Activated T-helper 1 cell treated with anti-CD3 and anti-CD28 coated beads, Interleukin-12 subunit alpha, Interleukin-12 subunit beta, Interleukin-2, Interleukin-4 antibody, amounts not matched to agents 30 ng/mL and 10 ng/mL and 1 ng/mL, durations not matched to agents 14 hours and 24 hours and 36 hours (primary cell): ENCODE measurements at places on chromosomes 12 and 14.

GRCh38 chr12:116771651-116772050 is 33.5 kb downstream of the RNFT2 start:
- no peak for DNase-seq

GRCh38 chr14:34087571-34087970 is 136.7 kb upstream of the EGLN3 start:
- no peak for DNase-seq

GRCh38 chr14:90308561-90308960 is 23.2 kb downstream of the NRDE2 start:
- no peak for DNase-seq

- DNase-seq, result no peak
Measured at GRCh38 chr12:614411-614970, 48.8 kb downstream of the NINJ2 start.

- DNase-seq, result no peak
Measured at GRCh38 chr14:67435603-67436002, 23.6 kb upstream of the PLEK2 start.

DNA sequence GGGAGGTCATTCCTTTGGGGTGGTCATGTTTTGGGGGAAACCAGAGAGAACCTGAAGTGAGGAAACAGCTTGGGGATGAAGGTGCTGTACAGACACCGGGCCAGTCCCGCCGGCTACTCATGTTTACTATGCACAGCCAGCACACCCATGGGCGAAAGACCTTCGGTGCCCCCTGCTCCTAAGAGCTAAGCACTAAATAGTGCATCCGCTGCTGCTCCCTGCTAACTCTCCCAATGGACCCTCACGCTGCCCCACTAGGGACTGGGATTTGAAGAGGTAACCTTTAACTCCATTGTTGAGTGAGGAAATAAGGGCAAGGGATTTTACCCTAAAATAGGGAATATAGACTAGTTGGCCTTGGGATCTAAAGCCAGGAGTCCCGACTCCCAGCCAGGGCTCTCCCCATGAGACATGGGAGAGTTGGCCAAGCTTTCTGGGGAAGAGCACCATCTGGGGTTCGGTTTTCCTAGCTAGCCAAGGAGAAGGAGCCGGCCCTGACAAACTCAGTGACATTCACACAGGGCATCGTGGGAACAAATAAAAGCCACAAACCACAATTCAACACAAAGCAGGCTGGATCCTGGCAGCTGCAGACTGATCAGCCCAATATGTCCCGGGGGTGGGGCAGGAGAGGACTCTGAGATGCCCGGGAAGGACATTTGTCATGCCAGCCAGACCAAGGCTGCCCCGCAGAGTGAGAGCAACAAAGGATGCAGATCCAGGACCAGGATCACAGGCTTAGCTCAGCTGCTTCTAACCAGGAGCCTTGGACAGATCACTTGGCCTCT is 91.7 kb downstream of the SINHCAF start:
- DNase-seq, result no peak
